NCI-H2107 (cell line): ENCODE measurements at places on chromosomes 1 and 21.
A peak's percentile ranks its signal among the peaks of the same experiment; 100 is the strongest.

GRCh38 chr1:209648931-209649776 lies 3.1 kb downstream of the LAMB3 start:
- no peak for DNase-seq

DNA sequence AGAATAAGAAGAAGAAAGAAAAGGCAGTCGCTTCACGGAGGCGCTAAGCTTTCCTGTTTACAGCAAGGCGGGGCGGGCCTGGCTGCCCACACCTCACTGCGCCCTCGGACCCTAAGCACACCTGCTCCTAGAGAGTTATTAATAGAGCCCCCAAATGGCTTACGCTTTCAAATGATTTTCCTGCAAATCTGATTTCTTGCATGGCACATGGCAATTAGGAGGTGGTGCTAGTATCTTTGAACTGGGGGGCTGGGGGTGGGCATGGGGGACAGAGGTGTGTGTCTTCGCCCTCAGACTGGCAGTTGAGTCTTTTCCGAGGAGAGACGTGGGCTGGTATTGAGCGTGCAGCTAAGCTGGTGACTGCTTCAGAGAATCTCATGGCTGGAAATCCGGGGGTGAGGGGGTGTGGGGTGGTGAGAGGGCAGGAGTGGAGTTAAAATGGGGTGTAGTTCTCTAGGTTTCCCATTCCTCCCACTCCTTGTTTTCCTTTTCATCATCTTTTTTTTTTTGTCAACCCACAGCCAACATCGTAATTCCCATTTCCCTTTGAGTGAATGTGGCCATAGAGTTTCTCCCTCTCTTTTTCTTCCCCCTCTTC lies 1.3 kb downstream of the S1PR1 start:
- DNase-seq, result no peak

DNA sequence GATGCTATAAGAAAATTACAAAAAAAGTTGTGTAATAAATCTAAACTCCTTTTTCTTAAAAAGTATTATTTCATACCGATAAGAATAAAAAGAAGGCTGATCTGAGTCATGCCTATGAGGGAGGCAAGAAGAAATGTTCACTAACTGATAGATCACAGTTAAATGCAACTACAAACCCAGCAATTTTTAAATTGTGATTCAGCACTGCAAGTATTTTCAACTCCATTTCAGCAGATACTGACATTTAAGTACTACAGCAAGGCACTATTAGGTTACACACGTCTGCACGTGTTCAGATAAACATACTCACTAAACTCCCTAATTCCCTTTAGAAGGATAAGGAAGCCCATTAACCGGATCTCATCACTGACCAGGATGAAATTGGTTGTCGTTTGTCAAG lies 213.3 kb upstream of the ZRANB2 start:
- no peak for DNase-seq

DNA sequence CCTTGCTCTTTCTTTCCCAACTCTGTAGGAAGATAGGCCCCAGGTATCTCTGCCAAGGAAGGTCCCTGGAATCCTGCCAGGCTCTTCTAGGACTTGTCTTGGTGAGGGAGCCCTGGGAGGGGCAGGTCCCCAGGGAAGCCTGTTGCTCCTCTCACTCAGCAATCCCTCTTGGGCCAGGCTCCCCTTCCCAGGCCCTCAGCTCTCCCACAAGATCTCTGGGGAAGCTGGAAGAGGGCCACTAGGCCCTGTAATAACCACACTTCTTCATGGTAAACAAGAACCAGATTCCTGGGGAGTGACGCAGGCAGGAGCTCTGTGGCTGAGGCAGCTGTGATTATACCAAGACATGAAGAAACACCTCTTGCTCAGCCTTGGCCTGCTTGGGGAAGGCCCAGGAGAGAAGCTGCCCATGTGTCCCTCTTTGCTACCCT lies 9.9 kb upstream of the MAPKAPK2 start:
- DNase-seq, result peak; percentile 42
